Ammon's horn (tissue), 1 donor: ENCODE measurements at places on chromosomes 7 and 10.
A peak's percentile ranks its signal among the peaks of the same experiment; 100 is the strongest.

- DNase-seq: no peak
Observed at GRCh38 chr10:76031769-76032699, 600.6 kb downstream of the LRMDA start.

- no peak for DNase-seq
Observed at GRCh38 chr7:27118580-27118979, 12.0 kb downstream of the HOXA4 start.

- peak; percentile 73 for DNase-seq
Observed at GRCh38 chr7:86469680-86470295, 173.9 kb upstream of the GRM3 start.

GRCh38 chr10:78492424-78492823 lies 458.8 kb downstream of the RPS24 start:
- no peak for DNase-seq

DNA sequence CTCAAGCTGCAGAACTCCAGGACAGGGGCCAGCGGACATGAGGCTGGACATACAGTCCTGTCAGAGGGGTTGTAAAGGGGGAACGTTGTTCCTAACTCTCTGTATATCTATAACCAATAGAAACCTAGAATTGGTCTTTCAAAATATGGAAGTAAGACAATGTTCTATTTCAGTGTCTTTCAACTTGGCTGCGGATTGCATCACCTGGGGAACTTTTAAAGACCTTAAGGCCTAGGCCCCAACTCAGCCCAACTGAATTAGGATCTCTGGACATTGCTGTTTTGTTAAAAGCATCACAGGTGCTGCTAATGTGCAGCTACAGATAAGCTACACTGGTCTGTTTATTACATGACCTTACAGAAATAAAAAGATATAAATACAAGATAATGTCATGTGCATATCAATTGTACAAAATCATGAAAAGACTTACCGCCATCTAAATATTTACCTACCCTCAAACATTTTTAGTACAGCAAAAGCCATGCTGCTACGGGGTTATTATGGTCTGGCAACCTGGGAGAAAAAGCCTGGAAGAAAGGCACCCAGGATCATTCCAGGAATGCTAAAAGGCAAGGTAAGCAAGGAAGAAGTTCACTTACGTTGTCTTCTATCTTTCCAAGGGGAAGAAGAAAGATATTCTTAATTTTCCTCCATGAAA lies 169.1 kb downstream of the RAPGEF5 start:
- no peak for DNase-seq

- no peak for DNase-seq
Observed at GRCh38 chr10:52031771-52032170, 282.3 kb upstream of the DKK1 start.

DNA sequence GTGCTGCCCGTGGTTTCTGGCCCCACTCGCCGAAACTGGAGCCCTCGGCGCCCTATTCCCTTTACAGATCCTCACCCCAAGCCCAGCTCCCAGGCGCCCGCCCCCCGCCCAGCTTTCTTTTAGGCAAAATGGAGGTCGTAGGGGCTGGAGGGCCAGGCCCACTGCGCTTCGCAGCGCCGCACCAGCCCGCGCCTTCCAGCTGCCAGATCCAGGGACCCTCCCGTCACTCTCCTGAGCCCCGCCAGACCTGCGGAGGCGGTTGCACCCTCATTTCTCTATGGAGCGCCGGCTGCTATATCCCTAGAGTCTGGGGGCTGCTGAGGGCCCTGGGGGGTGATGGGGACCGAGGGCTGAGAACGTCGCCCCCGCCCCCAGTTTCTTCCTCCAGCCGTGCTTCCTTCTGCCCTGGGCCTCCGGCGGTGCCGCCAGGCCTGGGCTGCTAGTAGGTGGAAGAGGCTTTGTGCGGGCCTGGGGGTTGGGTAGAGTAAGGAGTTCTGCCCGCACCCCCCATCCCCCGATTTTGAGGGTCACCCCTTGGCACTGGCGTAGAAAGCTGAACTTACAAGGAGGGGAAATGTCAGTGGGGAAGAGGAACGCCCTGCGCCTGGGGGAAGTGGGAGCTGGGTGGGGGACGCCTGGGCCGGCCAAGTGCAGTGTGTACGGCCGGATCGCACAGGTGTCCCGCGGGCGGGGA lies 1.0 kb downstream of the GNB2 start:
- DNase-seq: no peak

DNA sequence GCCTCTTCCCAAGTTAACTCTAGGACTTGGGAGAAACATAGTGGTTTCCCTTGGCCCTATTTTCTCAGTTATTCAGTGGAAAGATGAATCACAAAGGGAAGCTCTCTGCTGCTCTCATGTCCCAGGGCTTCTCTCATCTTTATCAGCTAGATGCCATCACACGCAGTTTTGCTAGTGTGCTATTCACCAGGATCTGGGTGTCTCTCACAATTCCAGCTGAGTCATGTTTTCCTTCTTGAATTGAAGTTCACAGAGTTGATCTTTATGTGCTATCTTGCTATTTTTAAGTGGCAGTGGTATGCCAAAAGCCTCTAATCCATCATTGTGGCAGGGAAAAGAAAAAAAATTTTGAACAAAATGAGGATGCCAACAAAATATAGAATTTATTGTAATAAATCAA lies 101.3 kb downstream of the TWIST1 start:
- DNase-seq: no peak

DNA sequence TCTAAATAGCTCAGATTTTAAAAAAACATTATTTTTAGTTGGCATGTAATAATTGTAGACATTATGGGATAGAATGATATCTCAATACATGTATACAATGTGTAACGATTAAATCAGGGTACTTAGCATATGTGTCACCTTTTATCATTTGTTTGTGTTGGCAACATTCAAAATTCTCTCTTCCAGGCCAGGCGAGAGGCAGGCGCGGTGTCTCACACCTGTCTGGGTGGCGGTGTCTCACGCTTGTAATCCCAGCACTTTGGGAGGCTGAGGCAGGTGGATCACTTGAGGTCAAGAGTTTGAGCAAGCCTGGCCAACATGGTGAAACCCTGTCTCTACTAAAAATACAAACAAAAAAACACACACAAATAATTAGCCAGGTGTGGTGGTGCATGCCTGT lies 151.7 kb downstream of the RTKN2 start:
- DNase-seq: no peak

GRCh38 chr10:88974012-88974411 lies 16.6 kb upstream of the FAS start:
- no peak for DNase-seq

GRCh38 chr10:124745673-124746072 lies 1.5 kb upstream of the FAM53B start:
- peak; percentile 59 for DNase-seq

GRCh38 chr7:1473864-1474512 lies 14.7 kb upstream of the MICALL2 start:
- DNase-seq: peak; percentile 91

DNA sequence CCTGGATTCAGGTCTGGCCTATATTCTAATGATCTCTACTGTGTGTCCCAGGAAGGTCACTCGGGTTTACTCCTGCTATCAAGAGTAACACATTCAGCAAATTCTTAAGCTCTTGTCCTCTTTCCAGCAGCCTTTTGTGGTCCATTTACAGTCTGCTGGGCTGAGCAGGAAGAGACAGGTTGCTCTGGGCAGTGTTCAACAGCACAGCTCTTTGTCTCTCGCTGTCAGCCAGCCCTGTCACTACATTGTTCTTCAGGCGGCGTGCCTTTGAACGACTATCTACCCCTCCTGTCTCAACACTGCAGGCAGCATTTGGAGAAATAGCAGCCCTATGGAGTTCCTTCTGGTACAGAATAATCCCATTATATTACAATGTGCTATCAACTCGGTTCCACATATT lies 192.2 kb upstream of the TBX20 start:
- DNase-seq: no peak

GRCh38 chr10:70952401-70952800 lies 64.0 kb upstream of the PCBD1 start:
- DNase-seq: no peak

- peak; percentile 98 for DNase-seq
Observed at GRCh38 chr10:84328418-84329195, at the start of gene CCSER2. Gene CCSER2 (plus strand): TSS chr10:84328589. CDS start chr10:84371053, 42,464 bp downstream.

GRCh38 chr7:49766966-49767365 lies 6.5 kb upstream of the VWC2 start:
- DNase-seq: no peak
